ENCODE measurements at places on chromosomes 12 and 14. TPM values are rescaled to one million over a fixed set of nuclear protein-coding genes. Genes with fewer than 3 reads are reported as not detected.

GRCh38 chr12:113880988-113881962 lies 84.8 kb downstream of the RBM19 start:
- DNase-seq = no peak

The VDR gene
- 33.8 TPM for total RNA-seq

The PAPLN gene
- 17.3 TPM for total RNA-seq

The ERBB3 gene
- total RNA-seq = 228 TPM

All from mucosa of gallbladder (tissue), 1 donor.